Left forelimb (tissue), 1 donor: ENCODE measurements at places on chromosomes 7 and 10.
A peak's percentile ranks its signal among the peaks of the same experiment; 100 is the strongest.

GRCh38 chr10:132509506-132510173, 27.9 kb upstream of the INPP5A start:
- peak; percentile 60 for DNase-seq

- no peak for DNase-seq
These were observed 54.3 kb downstream of the SLC16A9 start for GRCh38 chr10:59655309-59655708.

GRCh38 chr7:90816511-90817142, 220.5 kb downstream of the CDK14 start:
- no peak for DNase-seq

DNA sequence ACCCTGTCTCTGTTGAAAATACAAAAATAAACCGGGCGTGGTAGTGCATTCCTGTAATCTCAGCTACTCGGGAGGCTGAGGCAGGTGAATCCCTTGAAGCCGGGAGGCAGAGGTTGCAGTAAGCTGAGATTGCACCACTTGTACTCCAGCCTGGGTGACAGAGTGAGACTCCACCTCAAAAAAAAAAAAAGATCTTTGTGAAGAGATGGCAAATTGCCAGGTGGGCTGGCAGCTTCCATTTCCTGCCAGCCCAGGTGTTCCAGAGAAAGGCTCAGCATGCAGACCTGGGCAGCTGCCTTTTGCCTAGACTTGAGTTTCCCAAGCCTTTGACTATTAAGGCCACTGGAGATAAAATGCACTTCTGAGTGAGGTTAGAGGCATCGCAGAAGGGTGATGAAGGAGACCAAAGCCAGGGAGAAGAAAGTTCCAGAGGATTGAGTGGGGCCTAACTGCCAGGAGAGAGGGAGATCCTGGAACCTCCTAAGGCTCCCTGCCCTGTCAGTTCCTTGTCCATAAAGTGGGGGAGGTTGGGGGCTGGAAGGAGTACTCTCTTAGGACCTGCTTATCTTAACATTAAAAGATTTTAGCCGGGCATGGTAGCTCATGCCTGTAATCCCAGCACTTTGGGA, 10.0 kb upstream of the DDIT4 start:
- DNase-seq, result no peak

DNA sequence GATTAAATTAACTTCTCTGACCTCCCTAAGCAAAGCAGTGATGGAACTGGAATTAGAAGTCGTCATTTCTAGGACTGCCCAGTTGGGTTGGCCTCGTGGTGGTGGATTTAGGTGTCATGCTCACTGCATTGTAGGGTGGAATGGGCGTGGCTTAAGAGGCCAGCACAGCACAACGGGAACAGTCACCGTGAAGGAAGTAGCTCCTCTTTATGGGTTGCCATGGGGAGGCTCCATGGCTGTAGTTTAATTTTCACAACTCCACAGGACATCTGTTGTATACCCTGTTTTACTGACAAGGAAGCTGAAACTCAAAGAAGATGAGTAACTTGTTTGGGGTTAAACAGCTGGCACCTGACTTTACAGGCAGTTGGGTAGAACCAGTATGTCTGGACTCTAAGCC, 208.3 kb downstream of the CELF2 start:
- no peak for DNase-seq
